ENCODE measurements at places on chromosomes 4 and X.
A peak's percentile ranks its signal among the peaks of the same experiment; 100 is the strongest.

GRCh38 chr4:116847616-116848015 is 237.8 kb downstream of the TRAM1L1 start:
- DNase-seq = no peak

DNA sequence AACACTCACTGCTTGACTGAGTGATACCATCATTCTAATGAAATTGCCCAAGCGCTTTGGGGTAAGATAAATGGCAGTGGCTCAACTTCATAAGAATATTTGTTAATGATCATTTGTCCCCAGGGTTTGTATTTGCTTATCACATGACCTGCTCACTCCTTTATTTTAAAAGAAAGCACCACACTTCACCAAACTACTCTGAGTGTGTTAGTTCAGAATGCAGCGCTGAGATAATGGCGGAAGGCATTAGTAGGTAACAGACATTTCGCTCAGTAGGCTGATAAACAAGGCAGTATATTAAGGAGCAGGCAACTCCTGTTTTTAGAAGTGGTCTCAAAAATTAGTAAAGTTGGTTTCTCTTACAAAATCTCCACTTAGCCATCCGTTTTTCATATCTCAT is 1.6 kb downstream of the SNX25 start:
- no peak for DNase-seq

- no peak for DNase-seq
These were observed 10.8 kb upstream of the C4orf54 start for GRCh38 chr4:99668472-99668871.

GRCh38 chrX:137194164-137194563 is 160.4 kb upstream of the GPR101 start:
- peak; percentile 6 for DNase-seq

GRCh38 chrX:51834076-51834475 is 59.3 kb upstream of the MAGED1 start:
- DNase-seq = no peak

DNA sequence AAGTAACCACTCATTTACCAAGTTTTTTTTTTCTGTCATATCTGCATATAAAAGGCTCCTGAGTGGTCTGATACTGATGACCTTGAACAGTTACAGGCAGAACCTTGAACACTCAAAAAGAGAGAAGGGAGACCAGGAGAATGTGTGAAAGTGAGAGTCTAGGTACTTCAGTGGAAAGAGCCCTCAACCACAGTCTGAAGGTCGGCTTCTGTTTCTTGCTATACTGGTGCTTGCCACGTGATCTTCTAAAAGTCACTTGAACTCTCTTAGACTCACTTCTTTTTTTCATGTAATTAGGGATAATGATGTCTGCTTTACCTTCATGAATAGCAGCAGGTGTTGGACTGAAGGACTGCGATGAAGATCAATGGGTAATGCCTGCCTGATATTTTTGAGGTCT is 22.8 kb downstream of the GABRB1 start:
- DNase-seq = no peak

DNA sequence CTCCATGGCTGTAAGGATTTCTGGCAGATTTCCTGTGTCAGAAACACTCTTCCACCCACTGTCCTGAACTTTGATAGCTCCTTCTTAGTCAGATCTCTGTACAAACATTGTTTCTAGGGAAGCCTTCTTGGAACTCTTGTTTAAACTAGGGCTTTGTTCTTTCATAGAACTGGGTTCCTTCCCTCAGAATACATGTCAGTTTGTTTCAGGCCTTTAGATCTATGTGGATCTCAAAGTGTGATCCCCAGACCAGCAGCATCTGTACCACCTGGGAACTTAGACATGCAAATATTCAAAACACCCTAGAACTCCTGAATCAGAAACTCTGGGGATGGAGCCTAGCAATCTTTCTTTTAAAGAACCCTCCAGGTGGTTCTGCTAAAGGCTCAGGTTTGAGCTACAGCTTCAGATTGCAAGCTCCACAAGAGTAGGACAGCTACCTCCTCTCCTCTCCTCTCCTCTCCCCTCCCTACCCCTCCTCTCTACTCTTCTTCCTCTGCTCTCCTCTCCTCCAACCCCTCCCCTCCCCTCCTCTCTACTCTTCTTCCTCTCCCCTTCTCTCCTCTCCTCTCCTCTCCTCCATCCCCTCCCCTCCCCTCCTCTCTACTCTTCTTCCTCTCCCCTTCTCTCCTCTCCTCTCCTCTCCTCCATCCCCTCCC is 12.7 kb downstream of the RASSF6 start:
- no peak for DNase-seq

- DNase-seq = no peak
These were observed 18.8 kb upstream of the CLDN34 start for GRCh38 chrX:9948406-9948805.

GRCh38 chrX:4710618-4711433 is 997.4 kb upstream of the PRKX start:
- no peak for DNase-seq

DNA sequence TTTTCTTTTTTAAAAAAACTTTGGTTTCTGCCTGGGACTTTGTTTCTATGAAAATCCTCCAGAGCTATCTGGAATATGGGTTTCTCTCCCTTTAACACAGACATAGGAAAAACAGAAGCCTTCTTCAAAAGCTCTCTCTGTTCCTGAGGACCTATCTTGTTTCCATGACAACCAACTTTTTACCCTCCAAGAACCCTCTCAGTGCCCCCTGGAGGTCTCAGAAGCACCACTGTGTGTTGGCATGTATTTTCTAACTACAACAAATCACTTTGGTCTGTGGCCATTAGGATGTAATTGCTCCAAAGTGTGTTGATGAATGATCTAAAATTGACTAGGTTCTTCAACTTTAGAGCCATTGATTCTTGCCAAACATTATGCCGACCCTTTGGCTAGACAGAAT is 1331.6 kb downstream of the ADGRL3 start:
- no peak for DNase-seq

GRCh38 chrX:48461830-48462229 is 8.2 kb downstream of the SLC38A5 start:
- no peak for DNase-seq

- no peak for DNase-seq
These were observed 18.9 kb upstream of the USP9X start for GRCh38 chrX:41066391-41066790.

GRCh38 chr4:128525387-128525786 is 237.8 kb upstream of the PGRMC2 start:
- DNase-seq = peak; percentile 82

GRCh38 chr4:104205116-104205515 is 289.6 kb downstream of the CXXC4 start:
- DNase-seq = no peak

DNA sequence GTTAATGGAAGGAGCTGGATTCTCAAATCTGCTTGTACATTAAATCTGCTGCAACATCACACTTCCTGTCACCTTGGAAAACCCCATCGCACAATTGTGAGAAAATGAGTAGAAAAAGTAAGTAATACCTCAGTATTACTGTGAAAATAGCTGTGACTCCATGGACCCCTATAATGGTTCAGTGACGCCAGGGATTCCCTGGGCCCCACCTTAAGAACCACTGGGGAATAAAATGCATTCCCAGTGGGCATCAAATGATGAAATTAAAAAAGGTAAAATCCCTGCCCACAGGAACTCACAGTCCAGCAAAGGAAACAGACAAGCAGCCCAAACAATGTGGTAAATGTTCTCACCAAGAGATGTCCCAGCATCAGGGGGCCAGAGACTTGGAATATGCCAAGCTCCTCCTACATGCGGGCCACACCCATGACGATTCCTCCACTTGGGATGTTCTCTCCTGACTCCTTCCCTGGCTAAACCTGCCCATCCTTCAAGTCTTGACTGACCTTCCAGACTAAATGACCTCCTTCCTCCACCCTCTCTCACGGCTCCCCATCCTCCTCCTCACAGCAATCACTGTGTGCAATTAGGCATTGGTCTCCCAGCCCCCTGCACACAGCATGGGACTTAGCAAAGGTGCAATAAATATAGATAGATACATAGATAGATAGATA is 2.6 kb downstream of the EVC2 start:
- no peak for DNase-seq

DNA sequence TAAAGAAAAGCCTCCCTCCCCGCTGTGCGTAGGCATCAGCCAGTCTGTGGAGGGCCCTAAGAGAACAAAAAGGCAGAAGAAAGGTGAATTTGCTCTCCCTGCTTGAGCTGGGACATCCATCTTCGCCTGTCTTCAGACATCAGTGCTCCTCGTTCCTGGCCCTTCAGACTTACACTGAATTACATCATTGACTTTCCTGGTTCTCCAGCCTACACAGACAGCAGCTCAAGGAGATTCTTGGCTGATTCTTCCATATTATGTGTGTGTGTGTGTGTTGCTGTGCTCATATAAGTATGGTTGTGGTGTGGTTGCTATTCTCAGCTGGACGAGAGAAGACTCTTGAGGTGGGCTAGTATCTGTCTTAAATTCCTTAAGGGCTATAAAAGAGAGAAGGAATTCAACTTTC is 35.5 kb upstream of the CD99L2 start:
- DNase-seq = no peak

- no peak for DNase-seq
These were observed 137.8 kb upstream of the HS3ST1 start for GRCh38 chr4:11566444-11567022.

- DNase-seq = no peak
These were observed 81.0 kb downstream of the SORBS2 start for GRCh38 chr4:185730849-185731608.

DNA sequence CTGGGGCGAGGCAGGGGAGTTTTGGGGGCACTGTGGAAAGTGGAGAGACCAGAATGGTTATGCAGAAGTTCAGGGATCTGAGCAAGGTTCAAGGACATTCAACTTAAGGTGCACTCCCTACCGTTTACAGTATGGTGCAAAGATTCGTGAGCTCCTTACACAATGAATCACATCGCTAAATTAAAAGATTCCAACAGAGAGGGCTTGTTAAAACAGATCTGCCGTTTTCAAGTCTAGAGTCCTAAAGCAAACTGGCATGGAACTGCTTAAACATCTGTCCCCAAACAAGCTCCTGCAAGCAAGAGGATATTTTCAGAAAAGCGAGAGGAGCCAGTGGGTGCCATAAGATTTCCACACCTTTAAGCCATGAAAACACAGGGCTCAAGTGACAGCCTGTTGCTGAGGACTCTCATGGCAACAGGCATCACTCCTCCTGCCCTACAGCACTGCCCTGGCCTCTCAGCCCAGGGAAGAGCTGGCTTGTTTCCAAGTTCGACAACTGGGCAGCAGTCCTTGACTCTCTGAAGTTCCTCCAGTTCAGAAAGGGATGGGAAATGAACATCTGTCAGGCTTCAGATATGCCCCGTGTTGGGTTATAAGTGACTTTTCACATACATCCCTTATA is 10.0 kb downstream of the FAM184B start:
- no peak for DNase-seq

- no peak for DNase-seq
These were observed 1.2 kb upstream of the CHIC1 start for GRCh38 chrX:73561801-73562200.

DNA sequence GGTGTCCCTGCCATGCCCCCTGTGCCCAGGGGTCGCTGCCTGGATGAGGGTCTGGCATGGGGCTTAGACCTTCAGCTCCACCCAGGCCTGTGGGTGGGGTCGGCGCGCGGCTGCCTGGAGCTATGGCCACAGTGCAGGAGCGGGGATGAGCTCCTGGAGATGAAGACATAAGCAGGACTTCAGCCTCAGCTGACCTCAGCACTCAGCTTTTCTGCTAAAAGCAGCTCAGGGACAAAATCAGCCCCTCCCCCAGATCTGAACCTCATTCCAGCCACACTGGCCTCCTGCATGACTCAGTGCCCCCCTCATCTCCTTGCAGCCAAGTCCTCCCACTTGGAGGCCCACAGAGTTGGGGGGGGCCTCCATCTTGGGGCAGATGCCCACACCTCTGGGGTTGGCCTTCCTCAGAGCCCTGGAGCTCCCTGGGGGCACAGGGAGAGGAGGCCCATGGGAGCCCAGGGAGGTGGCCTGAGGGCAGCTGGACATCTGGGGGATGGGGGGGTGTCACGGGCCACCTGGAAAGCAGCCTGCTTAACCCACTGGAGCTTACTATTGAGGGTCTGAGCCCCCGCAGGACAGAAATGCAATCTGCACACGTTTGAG is 19.4 kb upstream of the CPLX1 start:
- DNase-seq = no peak

DNA sequence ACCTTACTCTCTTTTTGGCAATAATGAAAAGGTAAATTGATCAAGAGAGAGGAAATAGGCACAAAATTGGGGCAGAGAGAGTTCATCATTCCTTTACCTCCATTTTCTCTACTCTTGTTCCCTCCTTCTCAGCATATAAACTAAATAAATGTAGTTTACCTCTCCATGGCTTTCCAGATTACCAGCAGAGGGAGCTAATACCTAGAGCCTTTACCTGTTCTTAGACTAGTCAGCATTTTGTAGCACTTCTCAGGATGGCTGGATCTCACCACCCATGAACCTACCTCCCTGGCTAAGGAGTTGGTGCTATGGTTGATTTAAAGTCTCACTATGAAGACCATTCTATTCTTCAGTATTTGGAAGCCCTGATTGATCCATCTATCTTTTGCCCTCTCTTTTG is 15.7 kb downstream of the OFD1 start:
- peak; percentile 46 for DNase-seq

- DNase-seq = peak; percentile 56
These were observed 2015.9 kb downstream of the PCDH7 start for GRCh38 chr4:32735856-32736590.

DNA sequence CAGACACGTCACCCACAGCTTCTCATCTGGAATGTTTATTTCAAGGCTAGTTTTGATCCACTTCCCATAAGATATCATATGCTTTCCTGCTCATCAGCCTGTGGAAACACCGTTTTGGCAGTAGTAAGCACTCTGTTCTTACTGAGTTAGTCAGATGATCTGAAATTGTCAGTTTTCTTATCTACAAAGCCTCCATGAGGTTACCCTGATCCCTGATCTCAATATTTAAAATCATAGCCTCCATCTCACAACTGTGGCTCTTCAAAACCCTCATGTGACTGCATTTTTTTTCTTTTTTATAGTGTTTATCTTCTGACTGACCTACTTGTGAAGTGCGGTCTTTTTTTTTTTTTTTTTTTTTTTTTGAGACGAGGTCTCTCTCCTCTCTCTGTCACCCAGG is 22.7 kb downstream of the BST1 start:
- no peak for DNase-seq

GRCh38 chr4:14792702-14793227 is 209.5 kb upstream of the CPEB2 start:
- no peak for DNase-seq

DNA sequence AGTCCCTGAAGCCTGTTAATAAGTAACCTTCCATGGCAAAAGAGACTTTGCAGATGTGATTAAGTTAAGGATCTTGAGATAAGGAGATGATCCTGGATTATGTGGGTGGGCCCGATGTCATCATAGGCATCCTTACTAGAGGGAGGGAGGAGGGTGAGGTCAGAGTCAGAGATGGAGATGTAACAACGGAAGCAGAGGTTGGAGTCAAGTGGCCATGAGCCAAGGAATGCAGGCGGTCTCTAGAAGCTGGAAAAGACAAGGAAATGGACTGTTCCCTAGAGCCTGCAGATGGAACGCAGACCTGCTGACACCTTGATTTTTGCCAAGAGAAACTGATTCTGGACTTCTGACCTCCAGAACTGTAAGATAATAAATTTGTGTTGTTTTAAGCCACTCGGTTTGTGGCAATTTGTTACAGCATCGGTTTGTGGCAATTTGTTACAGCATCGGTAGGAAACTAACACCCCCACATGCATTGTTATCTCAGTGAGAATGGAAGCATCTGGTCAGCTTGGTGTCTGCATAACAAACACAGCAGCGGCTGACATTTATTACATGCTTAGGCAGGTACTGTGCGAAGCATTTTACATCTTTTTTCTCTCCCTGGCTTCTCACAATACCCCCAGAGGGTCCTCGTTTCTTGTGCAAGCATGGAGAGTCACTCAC is 55.6 kb downstream of the CLDN34 start:
- peak; percentile 84 for DNase-seq

GRCh38 chr4:25308306-25308705 is 4.3 kb upstream of the ZCCHC4 start:
- no peak for DNase-seq

Data from Caki2 (cell line).